ENCODE measurements at places on chromosomes 6 and 20. TPM values are rescaled to one million over a fixed set of nuclear protein-coding genes. Genes with fewer than 3 reads are reported as not detected.
A peak's percentile ranks its signal among the peaks of the same experiment; 100 is the strongest.

DYNLT2 gene
- total RNA-seq, result 2.4 TPM

VWA7 gene
- 0.42 TPM for total RNA-seq

DNA sequence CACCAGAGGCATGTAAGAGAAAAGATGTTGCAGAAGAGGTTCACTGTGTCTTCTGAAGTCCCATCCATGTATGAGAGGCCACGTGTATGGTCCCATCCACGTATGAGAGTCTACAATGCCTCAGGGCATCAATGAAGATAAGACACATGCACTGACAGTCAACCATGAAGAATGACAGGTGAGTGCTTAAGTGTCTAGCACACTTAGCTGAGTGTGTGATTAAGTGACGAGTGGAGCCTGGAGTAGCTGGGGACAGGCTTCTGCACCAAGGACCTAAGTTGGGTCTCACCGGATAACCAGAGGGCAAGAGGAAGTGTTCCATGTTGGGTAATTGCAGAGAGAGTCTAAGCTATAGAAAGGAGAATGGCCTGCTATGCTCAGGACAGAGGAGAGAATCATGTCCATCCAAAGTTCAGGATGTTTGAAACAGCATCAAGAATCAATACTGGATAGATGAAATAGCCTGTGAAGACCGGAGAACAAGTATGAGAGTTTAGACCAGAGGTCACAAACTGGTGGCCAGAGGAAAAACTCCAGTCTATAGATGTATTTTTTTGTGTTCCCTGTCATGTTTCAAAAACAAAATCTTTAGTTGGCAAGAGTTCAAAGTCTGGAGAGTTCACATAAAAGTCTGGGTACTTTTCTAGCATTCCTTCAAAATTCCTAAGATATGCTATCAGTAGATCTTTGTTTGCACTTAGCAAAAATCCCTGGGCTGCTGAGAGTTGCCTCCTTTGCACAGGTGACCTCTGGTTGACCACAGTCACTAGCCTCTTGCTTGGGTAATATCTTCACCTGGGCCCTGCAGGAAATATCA is 165.8 kb downstream of the KIF16B start:
- DNase-seq, result no peak

GRCh38 chr20:4488407-4489339 is 233.0 kb upstream of the PRND start:
- DNase-seq, result no peak

NT5E gene
- total RNA-seq, result 36.9 TPM

- no peak for DNase-seq
These were observed 92.7 kb downstream of the AGPAT4 start for GRCh38 chr6:161181121-161181520.

DNA sequence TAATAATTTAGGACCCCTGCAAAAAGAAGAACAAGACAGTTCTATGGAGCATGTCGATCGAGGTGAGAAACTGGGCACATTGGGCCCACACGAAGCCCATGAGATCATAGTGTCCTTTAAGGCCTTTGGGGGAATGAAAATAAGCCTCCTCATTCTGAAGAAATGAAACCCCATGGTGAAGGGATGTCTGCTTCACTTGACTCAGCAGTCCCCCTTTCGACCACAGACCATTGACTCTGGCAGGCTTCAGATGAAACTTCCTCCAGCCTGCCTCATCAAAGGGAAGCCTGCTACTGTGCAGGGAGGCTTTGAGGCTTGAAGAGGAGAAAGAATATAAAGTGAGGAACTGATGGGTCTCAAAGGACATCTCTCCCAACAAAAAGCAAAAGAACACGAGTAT is 144.2 kb upstream of the FBXL4 start:
- no peak for DNase-seq

GCNT2 gene
- total RNA-seq, result 15.0 TPM

HLA-DQB1 gene
- total RNA-seq, result 4.0 TPM

ENPP3 gene
- 2.4 TPM for total RNA-seq

KCNK16 gene
- total RNA-seq, result not detected

DNA sequence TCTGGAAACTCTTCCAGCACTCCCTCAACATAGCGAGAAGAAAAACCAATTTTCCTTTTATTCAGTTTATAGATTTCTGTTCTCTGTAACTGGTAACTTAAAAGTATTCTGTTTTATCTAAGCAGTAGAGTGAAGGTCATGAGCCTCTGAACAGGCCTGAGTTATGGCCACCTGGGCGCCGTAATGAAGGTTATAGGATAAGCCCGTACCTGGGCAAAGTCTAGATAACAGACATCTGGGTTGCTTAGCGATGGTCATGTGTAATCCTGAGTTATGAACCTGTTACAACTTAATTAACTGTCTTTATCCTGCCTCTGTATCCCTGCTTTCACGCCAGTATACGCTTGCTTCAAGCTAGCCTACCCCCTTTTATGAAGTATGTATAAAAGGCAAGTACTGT is 13.0 kb upstream of the FAM217A start:
- no peak for DNase-seq

DNA sequence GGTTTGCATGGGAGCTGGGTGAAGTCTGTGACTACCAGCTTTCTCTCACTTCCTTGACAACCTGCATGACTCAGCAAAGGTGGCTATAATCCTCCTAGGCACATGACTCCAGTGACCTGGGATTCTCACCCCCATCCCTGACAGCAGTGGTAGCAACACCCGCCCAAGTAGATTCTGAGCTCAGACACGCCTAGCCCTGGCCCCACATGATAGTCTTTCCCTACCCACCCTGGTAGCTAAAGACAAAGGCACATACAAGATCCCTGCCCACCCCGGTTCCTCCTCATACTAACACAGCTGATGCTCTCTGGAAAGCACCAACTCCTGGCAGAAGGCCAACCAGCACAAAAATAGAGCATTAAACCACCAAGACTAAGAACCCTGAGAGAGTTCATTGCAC is 25.9 kb upstream of the CRISP1 start:
- no peak for DNase-seq

CST7 gene
- not detected for total RNA-seq

IL17F gene
- total RNA-seq, result not detected

GRCh38 chr20:50330504-50331313 is 140.1 kb downstream of the CEBPB start:
- DNase-seq, result peak; percentile 23

GRCh38 chr6:33377171-33377570 is 14.5 kb upstream of the KIFC1 start:
- DNase-seq, result no peak

DNA sequence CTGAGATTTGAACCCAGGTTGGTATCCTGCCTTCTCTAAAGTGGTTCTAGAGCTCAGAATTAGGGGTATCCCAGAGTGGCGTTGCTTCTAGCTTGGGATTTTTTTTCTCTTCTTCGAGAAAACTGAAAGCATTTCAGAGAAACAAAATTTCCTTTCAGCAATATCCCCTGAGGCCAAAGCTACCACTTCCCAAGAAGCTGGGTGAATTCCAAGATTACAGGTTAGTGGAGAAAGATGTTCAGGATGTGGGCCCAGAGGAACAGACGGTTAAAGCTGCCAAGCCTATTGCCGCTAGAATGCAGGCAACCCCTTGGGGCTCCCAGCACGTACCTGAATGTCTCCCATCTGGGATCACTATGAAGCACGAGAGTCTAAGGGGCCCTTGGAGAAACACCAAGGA is 134.1 kb downstream of the FOXO3 start:
- DNase-seq, result no peak

GRCh38 chr20:62052842-62053464 is 12.7 kb downstream of the TAF4 start:
- no peak for DNase-seq

- DNase-seq, result no peak
These were observed 928.9 kb upstream of the CITED2 start for GRCh38 chr6:140303218-140303949.

GRCh38 chr6:132877003-132877402 is 62.6 kb downstream of the RPS12 start:
- no peak for DNase-seq

FAM229B gene
- 27.8 TPM for total RNA-seq

PLN gene
- total RNA-seq, result 178 TPM

GRCh38 chr6:165963750-165964149 is 203.9 kb downstream of the TBXT start:
- DNase-seq, result no peak

CFB gene
- 6.5 TPM for total RNA-seq

DNA sequence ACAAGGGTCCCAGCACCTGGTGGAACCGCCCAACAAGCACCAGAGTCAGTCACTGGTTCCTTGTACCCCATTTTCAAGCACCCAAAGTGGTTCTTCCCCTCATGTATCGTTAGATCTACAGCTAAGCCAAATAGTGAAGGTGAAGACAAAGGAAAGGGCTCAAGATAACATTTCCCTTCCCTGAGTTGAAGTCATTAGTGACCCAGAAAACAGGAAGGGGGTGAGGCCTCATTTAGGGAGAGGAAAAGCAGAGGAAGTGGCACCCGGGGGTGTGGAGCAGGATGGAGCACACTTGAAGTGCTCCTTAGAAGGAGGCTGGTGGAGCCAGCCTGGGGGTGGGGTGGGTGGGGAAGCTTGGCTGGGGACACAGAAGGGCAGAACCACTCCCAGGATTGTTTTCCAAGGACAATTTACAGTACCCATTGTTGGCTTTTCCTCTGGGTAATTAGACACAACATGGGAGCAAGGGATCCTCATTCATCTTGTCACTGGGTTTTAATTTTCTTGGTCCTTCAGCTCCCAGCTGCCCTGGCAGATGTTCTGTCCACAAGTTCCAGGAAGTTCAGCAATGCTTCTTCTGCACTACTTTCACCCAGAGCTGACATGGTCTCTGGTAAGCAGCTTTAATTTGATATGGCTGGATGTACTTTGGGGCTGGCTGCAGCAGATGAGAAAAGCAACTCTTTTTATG is 73.3 kb upstream of the CD93 start:
- DNase-seq, result no peak

TDP2 gene
- 42.2 TPM for total RNA-seq
